ENCODE measurements at places on chromosomes 7 and 10.

- peaks cover 3% of the 10 kb centered on the region for H3K36me3 ChIP-seq
- no peak overlapping the region for H3K4me3 ChIP-seq
- no peak overlapping the region for H3K27ac ChIP-seq
- no peaks in the 10 kb centered on the region for H3K4me1 ChIP-seq
- DNase-seq: no peak
- peaks cover 21% of the 10 kb centered on the region for H3K27me3 ChIP-seq
These were observed 190.3 kb downstream of the DNAJB6 start for GRCh38 chr7:157526913-157527634.

DNA sequence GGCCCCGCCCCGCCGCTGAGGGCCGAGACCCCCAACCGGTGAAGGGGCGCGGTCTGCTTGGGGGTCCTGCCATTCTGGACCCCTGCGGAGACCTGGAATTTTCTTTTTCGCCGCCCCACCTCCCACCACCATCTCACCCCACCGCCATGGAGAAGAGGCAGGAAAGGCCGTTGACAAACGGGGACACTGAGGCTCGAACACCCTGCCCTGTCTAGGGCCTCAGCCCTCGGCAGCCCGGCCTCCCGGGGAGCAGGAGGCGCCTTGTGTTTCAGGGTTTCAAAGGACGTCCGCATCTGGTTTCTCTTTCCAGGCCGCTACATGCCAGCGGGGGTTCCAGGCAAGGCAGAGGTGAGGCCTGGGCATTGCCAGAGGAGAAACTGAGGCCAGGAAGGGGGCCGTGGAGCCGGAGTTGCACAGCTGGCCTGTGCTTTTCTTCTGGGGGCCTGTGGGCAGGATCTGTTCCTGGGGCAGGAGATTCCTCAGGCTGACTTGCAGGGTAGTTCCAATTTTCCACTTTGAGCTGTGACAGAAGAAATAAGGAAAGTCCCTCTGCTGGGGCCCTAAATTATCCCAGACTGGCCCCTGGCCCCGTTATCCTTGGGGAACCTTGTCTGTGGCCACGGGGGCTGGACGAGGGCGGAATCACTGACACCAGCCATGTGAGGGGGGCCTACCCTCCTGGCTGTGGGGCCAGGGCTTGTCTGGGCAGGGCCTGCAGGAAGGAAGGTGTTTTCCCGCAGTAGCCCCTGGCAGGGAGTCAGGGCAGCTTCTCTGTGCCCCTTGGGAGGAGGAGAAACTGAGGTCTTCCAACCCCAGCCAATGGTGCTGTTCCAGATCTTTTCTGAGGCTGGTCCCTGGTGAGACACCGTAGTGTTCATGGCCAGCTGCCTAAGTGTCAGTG lies 900 bp upstream of the MICALL2 start:
- peaks cover 54% of the 10 kb centered on the region for H3K4me1 ChIP-seq
- no peak for DNase-seq
- H3K36me3 ChIP-seq: no peaks in the 10 kb centered on the region
- H3K4me3 ChIP-seq: peak overlapping the region; percentile 70

- peak overlapping the region; percentile 95 for H3K4me3 ChIP-seq
- H3K27me3 ChIP-seq: no peaks in the 10 kb centered on the region
- H3K36me3 ChIP-seq: peaks cover 16% of the 10 kb centered on the region
- peak overlapping the region; percentile 88 for H3K27ac ChIP-seq
- DNase-seq: no peak
These were observed 1.8 kb downstream of the LAMB1 start for GRCh38 chr7:108000875-108001763.

GRCh38 chr7:21566094-21566493 lies 23.3 kb downstream of the DNAH11 start:
- H3K27ac ChIP-seq: no peak overlapping the region
- no peaks in the 10 kb centered on the region for H3K4me1 ChIP-seq
- no peak overlapping the region for H3K4me3 ChIP-seq
- no peaks in the 10 kb centered on the region for H3K36me3 ChIP-seq
- peaks cover 15% of the 10 kb centered on the region for H3K27me3 ChIP-seq

GRCh38 chr10:128451879-128452278 lies 325.7 kb upstream of the MKI67 start:
- H3K4me3 ChIP-seq: no peak overlapping the region
- H3K4me1 ChIP-seq: no peaks in the 10 kb centered on the region
- no peaks in the 10 kb centered on the region for H3K27me3 ChIP-seq
- DNase-seq: no peak
- no peaks in the 10 kb centered on the region for H3K36me3 ChIP-seq

GRCh38 chr7:92626281-92626809 lies 36.2 kb upstream of the FAM133B start:
- H3K27ac ChIP-seq: no peak overlapping the region
- peaks cover 24% of the 10 kb centered on the region for H3K36me3 ChIP-seq
- no peaks in the 10 kb centered on the region for H3K27me3 ChIP-seq
- no peak overlapping the region for H3K4me3 ChIP-seq
- H3K4me1 ChIP-seq: peaks cover 42% of the 10 kb centered on the region

- peaks cover 22% of the 10 kb centered on the region for H3K27me3 ChIP-seq
- H3K4me1 ChIP-seq: peaks cover 2% of the 10 kb centered on the region
- no peak for DNase-seq
- no peak overlapping the region for H3K27ac ChIP-seq
- no peak overlapping the region for H3K4me3 ChIP-seq
These were observed 2.6 kb upstream of the C10orf120 start for GRCh38 chr10:122702275-122702674.

GRCh38 chr7:2008936-2009540 lies 223.7 kb downstream of the MAD1L1 start:
- H3K27ac ChIP-seq: no peak overlapping the region
- DNase-seq: peak; percentile 78
- H3K4me3 ChIP-seq: no peak overlapping the region
- H3K27me3 ChIP-seq: no peaks in the 10 kb centered on the region
- peaks cover 8% of the 10 kb centered on the region for H3K4me1 ChIP-seq

- peaks cover 5% of the 10 kb centered on the region for H3K36me3 ChIP-seq
- H3K27me3 ChIP-seq: peaks cover 42% of the 10 kb centered on the region
- no peak overlapping the region for H3K27ac ChIP-seq
- H3K4me3 ChIP-seq: no peak overlapping the region
- H3K4me1 ChIP-seq: no peaks in the 10 kb centered on the region
These were observed 28.6 kb upstream of the IL15RA start for GRCh38 chr10:6005856-6006395.

DNA sequence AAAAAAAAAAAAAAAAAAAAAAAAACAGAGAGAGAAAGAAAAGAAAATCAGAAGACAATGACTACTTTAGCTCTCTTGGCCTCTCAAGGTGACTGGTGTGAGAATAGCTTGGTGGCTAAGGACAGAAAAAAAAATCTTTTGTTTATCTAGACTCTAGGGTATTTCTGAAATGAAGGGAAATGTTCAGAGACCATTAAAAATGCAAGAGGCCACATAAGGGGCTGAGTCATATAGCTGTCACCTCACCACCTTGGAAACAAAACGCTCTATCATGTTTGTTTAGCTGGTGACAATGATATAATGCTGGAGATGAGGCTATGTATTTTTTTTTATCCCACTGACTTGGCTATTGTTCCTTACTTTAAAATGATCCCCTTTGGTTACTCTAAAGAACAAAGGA lies 287.0 kb upstream of the CDC14C start:
- DNase-seq: no peak
- H3K36me3 ChIP-seq: no peaks in the 10 kb centered on the region
- H3K4me1 ChIP-seq: no peaks in the 10 kb centered on the region
- no peak overlapping the region for H3K4me3 ChIP-seq

DNA sequence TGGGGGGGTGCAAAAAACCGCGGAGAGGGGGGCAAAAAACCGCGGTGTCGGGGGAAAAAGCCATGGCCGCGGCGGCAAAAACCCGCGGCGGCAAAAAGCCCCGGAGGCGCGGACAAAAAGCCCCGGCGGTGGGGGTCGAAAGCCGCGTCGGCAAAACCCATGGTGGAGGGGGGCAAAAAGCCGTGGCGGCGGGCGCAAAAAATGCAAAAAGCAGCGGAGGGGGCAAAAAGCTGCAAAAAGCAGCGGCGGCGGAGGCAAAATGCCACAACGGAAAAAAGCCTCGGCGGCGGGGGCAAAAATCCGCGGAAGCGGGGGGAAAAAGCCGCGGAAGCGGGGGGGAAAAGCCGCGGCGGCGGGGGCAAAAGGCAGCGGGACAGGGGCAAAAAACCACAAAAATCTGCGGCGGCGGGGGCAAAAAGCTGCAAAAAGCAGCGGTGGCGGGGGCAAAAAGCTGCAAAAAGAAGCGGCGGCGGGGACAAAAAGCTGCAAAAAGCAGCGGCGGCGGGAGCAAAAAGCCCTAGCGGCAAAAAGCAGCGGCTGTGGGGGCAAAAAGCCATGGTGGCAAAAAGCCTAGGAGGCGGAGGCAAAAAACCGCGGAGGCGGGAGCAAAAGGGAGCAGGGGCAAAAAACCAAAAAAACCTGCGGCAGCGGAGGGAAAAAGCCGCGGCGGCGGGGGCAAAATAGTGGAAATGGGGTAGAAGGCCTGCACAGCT lies 418.9 kb downstream of the ZNF716 start:
- H3K4me3 ChIP-seq: no peak overlapping the region
- peaks cover 1% of the 10 kb centered on the region for H3K36me3 ChIP-seq
- H3K27ac ChIP-seq: no peak overlapping the region
- H3K4me1 ChIP-seq: no peaks in the 10 kb centered on the region
- DNase-seq: no peak

- H3K4me3 ChIP-seq: no peak overlapping the region
- no peaks in the 10 kb centered on the region for H3K27me3 ChIP-seq
- peak overlapping the region; percentile 9 for H3K27ac ChIP-seq
- peaks cover 67% of the 10 kb centered on the region for H3K4me1 ChIP-seq
- no peaks in the 10 kb centered on the region for H3K36me3 ChIP-seq
- DNase-seq: no peak
These were observed 95.3 kb upstream of the IL6 start for GRCh38 chr7:22631730-22632129.

- peak overlapping the region; percentile 58 for H3K27ac ChIP-seq
- peaks cover 7% of the 10 kb centered on the region for H3K4me1 ChIP-seq
- DNase-seq: peak; percentile 74
- H3K4me3 ChIP-seq: peak overlapping the region; percentile 33
These were observed 57.3 kb upstream of the DPYSL4 start for GRCh38 chr10:132129431-132129830.

GRCh38 chr7:46616636-46617035 lies 695.6 kb upstream of the IGFBP3 start:
- no peaks in the 10 kb centered on the region for H3K27me3 ChIP-seq
- peaks cover 8% of the 10 kb centered on the region for H3K4me1 ChIP-seq
- no peak overlapping the region for H3K4me3 ChIP-seq
- H3K36me3 ChIP-seq: no peaks in the 10 kb centered on the region
- no peak for DNase-seq

GRCh38 chr7:132752431-132752830 lies 176.2 kb upstream of the PLXNA4 start:
- DNase-seq: no peak
- H3K27me3 ChIP-seq: peaks cover 22% of the 10 kb centered on the region
- H3K27ac ChIP-seq: no peak overlapping the region
- H3K36me3 ChIP-seq: peaks cover 2% of the 10 kb centered on the region
- no peaks in the 10 kb centered on the region for H3K4me1 ChIP-seq

DNA sequence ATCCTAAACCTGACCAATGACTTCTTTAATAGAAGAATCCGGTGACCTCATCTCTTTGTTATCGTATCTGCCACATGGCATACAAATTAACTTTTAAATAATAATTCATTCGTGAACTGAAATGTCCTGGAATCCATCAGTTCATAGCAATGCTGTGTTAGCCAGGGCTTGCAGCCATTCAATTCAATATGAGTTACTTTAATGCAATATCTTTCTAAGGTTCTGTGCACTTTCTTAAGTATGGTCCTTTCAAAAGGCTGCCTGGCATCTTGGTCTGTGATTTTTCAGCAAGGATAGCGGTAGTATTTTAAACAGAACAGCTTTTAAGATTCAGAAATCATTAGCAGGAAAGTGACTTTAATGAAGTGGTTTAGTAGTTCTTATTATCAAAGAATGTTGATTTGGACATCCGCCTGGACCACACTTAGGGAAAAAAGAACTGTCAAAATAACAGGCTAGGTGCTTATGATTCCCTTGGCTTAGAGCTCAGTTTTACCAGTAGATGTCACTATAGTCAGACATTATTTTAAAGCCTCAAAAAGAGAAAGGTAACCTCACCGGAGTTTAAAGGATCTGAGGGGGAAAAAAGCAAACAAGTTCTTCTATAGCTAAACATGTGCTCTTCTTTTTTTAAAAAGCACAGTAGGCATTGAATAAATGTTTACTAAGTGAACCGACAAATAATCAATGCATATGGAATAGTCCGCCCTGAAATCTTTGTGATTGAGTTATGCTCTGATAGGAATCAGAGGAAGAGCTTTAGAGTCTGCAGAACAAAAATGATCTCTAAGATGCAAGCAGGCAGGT lies 22.7 kb downstream of the SLC35G1 start:
- H3K4me1 ChIP-seq: peaks cover 21% of the 10 kb centered on the region
- no peak overlapping the region for H3K27ac ChIP-seq
- no peaks in the 10 kb centered on the region for H3K27me3 ChIP-seq
- H3K4me3 ChIP-seq: no peak overlapping the region

- H3K36me3 ChIP-seq: no peaks in the 10 kb centered on the region
- no peak for DNase-seq
- H3K27me3 ChIP-seq: no peaks in the 10 kb centered on the region
- H3K4me1 ChIP-seq: no peaks in the 10 kb centered on the region
These were observed 34.4 kb upstream of the SLC29A4 start for GRCh38 chr7:5248201-5248885.

DNA sequence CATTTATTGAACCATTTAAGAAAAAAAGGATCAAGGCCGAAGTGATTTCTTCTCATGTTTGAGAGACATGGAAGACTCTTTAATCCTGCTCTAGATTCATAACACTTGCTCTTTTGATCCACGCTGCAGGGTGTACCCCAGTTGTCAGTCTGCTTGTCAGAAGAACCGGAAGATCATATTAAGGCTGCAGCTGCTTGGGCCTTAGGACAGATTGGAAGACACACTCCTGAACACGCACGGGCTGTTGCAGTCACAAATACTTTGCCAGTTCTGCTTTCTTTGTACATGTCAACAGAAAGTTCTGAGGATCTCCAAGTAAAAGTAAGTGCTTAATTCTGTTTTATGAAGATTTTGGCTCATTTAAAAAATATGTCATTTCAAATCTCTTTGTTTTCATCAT lies 46.3 kb downstream of the SPAG6 start:
- H3K36me3 ChIP-seq: no peaks in the 10 kb centered on the region
- no peak for DNase-seq
- peaks cover 3% of the 10 kb centered on the region for H3K4me1 ChIP-seq

DNA sequence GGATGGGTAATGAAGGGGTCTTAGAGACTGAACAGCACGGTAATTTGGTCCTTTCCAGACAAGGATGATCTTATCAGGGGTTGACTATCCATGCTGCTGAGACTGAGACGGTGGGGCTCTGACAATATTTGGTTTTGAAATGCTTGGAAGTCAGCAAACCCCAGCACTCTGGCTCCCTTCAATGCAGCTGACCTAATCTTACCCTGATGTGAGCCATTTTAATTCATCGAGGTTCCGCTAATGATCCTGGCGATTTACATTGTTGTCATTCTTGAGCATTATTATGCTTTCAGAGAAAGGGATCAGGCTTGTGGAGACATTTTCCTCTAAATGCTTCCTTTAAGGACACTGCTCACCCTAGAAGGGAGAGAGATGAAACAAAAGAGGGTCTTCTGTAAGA lies 114.6 kb upstream of the BMPER start:
- no peak overlapping the region for H3K27ac ChIP-seq
- peaks cover 4% of the 10 kb centered on the region for H3K36me3 ChIP-seq
- H3K4me3 ChIP-seq: no peak overlapping the region

- H3K36me3 ChIP-seq: peaks cover 33% of the 10 kb centered on the region
- H3K27me3 ChIP-seq: no peaks in the 10 kb centered on the region
- peaks cover 6% of the 10 kb centered on the region for H3K4me1 ChIP-seq
- H3K4me3 ChIP-seq: no peak overlapping the region
These were observed 88.9 kb downstream of the GTF2IRD1 start for GRCh38 chr7:74542558-74543117.

Measured in chondrocyte (in vitro differentiated cells).